ENCODE measurements at places on chromosomes 13 and 19. TPM values are rescaled to one million over a fixed set of nuclear protein-coding genes. Genes with fewer than 3 reads are reported as not detected.

Gene ZNF44
- total RNA-seq: 18.6 TPM

Gene OLFM2
- 121 TPM for total RNA-seq

Gene PRR19
- total RNA-seq: 1.4 TPM

Gene CALR3
- not detected for total RNA-seq

Gene SMIM44
- total RNA-seq: not detected

Gene LSM4
- total RNA-seq: 72.2 TPM

Gene KIR2DL3
- not detected for total RNA-seq

Gene ELSPBP1
- total RNA-seq: not detected

Gene GSX1
- total RNA-seq: not detected

Gene ERICH4
- not detected for total RNA-seq

Gene CCDC194
- total RNA-seq: not detected

Gene HSPB6
- 0.31 TPM for total RNA-seq

Gene CGB2
- not detected for total RNA-seq

Gene SIGLECL1
- not detected for total RNA-seq

Gene THOP1
- total RNA-seq: 40.4 TPM

Gene SULT2A1
- total RNA-seq: not detected

Measured in occipital lobe (tissue), 3 donors.